ENCODE measurements at places on chromosomes 4 and X.
A peak's percentile ranks its signal among the peaks of the same experiment; 100 is the strongest.

- ATAC-seq, result peak; percentile 42
Measured at GRCh38 chrX:153723351-153724251, 586 bp downstream of the BCAP31 start.

GRCh38 chrX:5748586-5749150, 480.0 kb downstream of the NLGN4X start:
- ATAC-seq, result no peak

GRCh38 chr4:25901030-25901430, 13.0 kb upstream of the SMIM20 start:
- ATAC-seq, result no peak

- peak; percentile 84 for ATAC-seq
Measured at GRCh38 chr4:156771171-156771837, 200.3 kb downstream of the PDGFC start.

GRCh38 chr4:17597517-17597916, 16.9 kb upstream of the MED28 start:
- ATAC-seq, result peak; percentile 73

- no peak for ATAC-seq
Measured at GRCh38 chr4:87950493-87950892, 25.0 kb upstream of the SPP1 start.

DNA sequence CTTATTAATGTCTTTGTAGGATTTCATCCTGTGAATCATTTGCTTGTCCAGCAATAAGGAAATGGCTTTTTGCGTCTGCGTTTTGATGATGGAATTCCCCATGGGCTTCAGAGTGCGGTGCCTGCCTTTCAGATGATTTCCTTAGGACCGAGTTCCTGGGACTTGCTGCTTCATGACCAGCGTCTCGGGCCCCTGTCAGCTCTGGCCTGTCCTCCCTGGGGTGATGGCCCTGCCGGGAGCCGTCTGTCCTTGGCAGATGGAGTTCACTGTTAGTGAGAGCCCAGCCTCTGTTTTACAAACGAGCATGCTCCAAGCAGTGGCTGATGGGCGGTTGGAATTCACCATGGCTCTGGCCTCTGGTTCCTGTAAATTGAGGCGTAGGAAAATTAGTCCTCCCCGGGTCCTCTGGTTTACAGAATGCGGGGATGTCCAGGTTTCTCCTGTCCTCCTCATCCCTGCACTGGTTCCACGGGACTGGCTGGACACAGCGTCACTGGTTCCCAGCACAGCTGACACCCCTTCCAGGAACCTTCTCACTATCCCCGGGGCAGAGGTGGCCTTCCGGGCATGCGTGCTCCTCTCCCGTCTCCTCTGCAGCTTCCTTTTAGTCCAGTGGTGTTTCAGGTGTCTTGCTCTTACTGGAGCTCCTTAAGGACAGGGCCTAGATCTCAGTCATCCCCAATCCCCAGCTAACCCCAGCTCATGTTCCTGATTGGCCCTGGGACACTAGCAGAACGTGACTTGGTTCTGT, 34.9 kb downstream of the TBC1D14 start:
- ATAC-seq, result no peak

DNA sequence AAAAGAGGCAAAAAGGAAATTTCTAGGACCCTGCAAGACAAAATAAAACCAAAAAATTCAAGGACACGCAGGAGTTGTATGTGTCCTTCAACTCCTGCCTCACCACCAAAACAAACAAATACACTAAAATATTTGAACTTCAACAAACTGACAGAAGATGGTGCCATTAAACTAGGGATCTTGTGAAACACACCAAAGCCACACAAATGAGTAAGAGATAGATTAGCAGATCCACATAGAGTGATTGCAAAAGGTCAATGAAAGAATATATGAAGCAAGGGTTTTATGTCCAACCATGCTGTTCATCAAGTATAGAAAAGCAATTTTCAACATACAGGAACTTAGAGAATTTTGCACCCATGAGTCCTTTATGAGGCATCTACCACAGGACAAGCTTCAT, 40.1 kb upstream of the SCML1 start:
- no peak for ATAC-seq

GRCh38 chr4:184955116-184955515, 63.2 kb upstream of the HELT start:
- no peak for ATAC-seq

DNA sequence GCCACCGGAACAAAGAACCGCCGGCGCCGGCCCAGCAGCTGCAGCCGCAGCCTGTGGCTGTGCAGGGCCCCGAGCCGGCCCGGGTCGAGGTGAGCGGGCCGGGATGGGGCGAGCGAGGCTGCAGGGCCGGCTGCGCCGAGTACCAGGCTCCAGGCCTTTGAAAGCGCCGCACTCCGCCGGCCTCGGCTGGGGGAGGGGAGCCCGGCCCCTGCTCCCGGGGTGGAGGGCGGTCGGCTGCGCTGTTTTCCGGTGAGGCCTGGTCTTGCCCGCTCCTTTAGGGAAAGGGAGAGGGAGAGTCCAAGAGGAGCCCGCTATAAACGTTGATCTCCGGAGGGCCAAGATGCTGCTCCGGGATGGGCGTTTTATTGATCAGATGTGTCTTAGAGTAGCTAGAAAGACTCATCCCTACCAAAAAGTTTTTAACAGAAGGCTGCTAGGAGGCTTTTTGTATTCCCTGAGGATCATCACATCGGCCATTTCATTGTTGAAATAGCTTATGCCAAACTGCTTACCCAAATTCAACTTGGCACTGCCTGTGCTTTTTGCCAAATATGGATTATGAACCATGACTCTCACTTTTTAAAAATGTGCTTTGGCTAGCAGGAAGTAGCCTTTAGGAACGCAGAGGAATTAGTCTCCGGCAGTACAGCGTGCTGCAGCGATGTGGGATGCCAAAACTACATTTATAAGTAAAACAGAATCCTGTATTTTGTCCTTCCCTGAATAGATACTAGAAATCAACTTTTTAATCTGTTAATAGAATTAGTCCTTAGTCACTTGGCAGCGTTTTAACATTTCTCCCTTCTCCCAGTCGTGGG, 760 bp downstream of the TMEM165 start:
- peak; percentile 37 for ATAC-seq

GRCh38 chr4:40046311-40046980, 10.2 kb upstream of the N4BP2 start:
- peak; percentile 70 for ATAC-seq

DNA sequence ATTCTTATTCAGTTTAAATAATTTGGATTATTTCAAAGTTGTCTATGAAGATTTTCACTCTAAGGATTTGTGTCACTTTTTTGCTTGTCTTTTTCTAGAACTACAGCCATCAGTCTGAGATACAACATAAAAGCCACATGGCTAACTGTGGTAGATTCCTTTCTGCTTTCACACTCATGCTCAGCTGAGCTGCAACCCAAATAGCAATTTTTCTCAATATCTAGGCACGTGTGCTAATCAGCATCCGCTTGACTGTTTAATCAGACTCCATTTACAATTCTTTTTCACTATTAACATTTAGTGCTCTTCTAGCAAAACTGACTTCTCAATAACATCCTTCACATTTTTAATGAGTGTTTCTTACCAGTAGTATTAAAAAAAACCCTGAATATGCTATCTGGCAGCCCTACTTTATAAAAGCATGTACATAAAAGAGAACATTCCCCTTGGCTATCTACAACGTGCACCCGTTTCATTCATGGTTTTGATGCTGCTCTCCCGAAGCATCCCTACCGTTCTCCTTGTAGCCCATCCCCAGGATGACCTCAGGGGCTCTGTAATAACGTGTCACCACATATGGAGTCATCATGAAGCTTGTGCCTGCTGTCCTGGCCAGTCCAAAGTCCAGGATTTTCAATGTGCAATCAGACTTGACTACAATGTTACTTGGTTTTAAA, 259.2 kb downstream of the MAPK10 start:
- no peak for ATAC-seq

DNA sequence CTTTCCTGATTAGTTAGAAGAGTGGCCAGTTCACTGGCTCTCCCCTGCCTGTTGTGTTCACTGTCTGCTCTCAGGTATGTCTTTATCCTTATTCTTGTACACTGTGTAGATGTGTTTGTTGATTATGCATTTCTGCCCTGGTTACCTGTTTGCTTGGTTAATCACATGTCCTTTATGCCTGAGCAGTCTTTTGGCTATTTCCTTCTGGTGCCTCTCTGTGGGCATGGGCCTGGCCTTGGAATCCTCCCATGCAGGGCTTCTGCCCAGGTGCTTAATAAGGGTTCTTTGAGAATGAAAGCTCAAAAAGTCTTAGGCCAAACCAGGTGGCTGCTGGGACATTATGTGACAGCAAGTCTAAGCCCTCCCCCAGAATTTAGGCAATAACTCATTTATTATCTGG, 26.5 kb downstream of the OTUD6A start:
- peak; percentile 14 for ATAC-seq

DNA sequence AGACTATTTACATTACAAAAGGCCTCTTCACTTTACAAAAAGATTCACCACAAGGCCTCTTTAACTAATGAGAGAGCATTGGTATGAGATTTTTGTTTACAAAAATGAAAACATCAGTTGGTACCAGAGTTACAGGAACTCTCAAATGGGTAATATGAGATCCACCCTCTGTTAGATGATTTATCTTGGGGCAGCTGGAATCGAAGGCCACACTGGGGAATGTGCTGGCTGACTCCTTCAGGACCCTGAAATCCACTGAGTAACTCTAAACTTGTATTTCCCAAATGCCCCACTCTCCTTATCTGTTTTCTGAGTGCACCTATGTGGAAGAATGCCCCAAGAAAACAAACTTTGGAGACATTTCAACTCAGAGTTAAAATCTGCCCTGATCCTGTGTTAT, 232.9 kb upstream of the F9 start:
- no peak for ATAC-seq

DNA sequence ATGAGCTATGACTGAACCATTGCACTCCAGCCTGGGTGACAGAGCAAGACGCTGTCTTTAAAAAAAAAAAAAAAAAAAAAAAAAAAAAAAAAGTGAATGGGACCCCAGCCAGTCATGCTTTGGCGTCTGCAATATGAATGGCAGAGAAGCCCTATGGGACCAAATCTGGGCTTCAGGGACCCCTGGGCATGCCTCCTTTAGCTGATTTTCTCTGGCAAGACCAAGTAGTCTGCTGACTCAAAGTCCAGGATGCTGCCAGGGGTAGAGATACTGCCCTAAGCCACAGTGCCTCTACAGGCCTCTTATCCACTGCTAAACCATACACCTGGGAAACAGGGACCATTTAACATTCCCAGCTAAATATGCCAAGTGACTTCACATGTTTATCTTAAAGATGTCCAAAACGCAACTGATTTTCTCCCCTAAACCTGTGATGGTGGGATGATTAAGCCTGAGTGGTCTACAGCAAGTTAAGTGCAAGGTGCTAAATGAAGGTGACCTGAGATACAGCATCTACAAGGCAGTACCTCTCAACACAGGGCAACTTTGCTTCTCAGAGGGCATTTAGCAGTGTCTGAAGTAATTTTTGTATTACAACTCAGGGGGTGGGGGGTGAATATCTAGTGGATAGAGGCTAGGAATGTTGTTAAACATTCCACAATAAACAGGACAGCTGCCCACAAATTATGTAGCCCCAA, 5.8 kb downstream of the RPS4X start:
- peak; percentile 10 for ATAC-seq

DNA sequence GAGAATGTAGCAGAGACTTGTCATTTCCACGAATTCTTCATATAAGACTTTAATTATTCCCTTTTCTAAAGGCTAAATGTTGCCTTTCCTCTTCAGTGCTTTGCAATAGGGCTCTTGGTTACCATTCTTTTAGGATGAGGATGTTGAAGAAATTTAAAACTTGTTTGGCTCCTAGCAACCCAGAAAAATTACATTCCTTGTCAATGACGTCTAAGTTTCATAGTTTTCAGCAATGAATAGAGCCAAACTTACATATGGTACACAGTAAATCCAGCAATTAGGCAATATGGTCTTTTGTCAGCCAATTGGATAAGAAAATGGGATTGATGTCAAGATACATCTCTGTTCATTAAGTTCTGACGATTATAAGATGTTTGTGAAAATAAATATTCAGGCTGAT, 1639.6 kb upstream of the PCDH10 start:
- ATAC-seq, result peak; percentile 40

DNA sequence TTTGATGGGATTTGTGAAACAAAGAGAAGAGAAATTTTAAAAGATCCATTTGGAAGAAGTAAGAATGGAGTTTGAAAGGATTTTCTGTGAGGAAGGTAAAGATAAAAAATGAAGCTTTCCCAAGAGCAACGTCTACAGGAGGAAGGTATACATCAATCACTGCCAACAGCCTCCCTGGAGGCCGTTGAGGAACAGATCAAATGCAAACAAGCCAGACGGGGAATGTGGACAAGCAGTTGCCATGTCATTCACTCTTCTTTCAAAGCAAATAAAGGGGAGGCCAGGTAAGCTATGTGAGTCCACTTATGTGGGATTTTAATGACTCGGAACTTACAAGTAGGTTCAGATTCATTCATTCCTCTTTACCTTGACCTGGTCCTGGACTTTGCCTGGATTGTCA, 1020.5 kb upstream of the AGA start:
- no peak for ATAC-seq

GRCh38 chr4:83772685-83773084, 236.8 kb downstream of the GPAT3 start:
- no peak for ATAC-seq

GRCh38 chrX:101595739-101596419, 21.9 kb downstream of the ARMCX6 start:
- ATAC-seq, result peak; percentile 94

All from SK-N-SH treated with all-trans-retinoic acid at 6 μM for 48 hours (cell line).